ENCODE measurements at places on chromosomes 12 and 14. TPM values are rescaled to one million over a fixed set of nuclear protein-coding genes. Genes with fewer than 3 reads are reported as not detected.

DNA sequence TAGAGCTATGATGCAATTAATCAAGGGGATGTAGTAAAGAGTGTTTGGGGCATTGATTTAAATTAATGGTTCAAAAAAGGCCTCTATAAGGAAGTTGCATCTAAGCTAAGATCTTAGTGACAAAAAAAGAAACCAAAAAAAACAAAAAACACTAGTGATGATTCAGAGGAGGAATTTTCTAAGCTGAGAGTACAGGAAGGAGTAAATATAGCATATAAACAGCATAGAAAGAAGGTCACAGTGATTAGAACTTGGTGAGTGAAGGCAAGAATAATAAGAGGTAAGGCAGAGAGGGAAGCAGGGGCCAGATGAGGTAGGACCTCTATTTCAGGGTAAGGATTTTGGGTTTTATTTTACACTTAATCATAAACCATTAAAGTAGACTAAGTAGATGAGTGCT is 48.0 kb upstream of the PDZRN4 start:
- DNase-seq: no peak

DNA sequence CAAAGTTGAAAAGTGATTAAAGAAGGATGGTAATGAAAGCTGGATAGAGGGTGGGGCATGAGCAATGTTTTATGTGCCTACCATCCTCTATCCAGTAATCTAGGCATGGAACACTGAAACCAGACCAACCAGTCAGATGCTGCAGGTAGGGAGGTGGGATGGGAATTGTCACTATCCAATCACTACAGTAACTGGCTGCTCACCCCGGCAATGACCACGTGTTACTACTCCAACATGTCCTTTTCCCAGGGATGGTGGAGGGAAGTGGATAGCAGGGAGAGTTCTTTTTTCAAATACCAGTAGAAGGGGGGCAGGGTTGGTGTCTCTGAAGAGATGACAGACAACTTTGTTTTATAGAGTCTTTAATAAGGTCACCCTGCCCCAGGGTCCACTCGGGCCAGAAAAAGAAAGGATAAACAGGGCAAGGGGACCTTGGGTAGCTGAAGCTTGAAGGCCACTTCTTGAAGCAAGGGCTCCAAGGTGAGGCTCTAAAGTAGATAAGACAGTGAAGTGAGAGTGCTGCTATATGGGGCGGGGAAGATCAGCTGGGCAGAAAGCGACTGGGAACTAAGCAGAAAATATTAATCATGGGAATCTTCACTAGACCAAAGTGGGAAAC is 14.7 kb upstream of the CDH24 start:
- no peak for DNase-seq

DNA sequence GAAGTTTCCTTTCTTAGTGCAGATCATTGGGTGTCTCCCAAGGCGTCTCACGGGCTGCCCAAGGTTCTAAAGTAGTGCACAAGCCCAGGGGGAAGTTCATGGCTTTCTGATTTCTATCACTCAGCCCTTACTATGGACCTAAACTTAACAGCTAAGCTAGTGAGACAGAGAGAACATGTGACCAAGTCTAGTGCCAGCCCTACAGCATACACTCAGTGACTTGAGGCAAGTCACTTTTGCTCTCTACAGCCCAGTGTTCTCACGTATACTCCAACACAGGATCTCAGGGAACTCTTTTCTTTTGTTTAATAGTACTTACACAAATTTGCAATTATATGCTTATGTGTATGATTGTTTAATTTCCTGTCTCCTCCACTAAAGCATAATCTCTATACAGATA is 48.6 kb downstream of the NKX2-1 start:
- DNase-seq: no peak

- no peak for DNase-seq
Observed at GRCh38 chr12:116443821-116444589, 115.2 kb upstream of the MAP1LC3B2 start.

- DNase-seq: peak; percentile 88
Observed at GRCh38 chr12:49763006-49763591, 21.7 kb downstream of the TMBIM6 start.

- peak; percentile 1 for DNase-seq
Observed at GRCh38 chr12:21296751-21297406, 37.8 kb downstream of the SLCO1A2 start.

GRCh38 chr12:4789776-4790175 is 69.6 kb downstream of the GALNT8 start:
- DNase-seq: no peak

- no peak for DNase-seq
Observed at GRCh38 chr12:53750812-53751335, 905 bp downstream of the CISTR start.

The CLEC1A gene
- 11.0 TPM for total RNA-seq

The MIP gene
- not detected for total RNA-seq

The NKX2-1 gene
- 251 TPM for total RNA-seq

The TGM1 gene
- 7.6 TPM for total RNA-seq
